ENCODE measurements at places on chromosomes 7 and 10. TPM values are rescaled to one million over a fixed set of nuclear protein-coding genes. Genes with fewer than 3 reads are reported as not detected.

GRCh38 chr10:98533746-98534445, 87.2 kb upstream of the HPS1 start:
- H3K36me3 ChIP-seq = no peaks in the 10 kb centered on the region
- DNase-seq = no peak
- no peaks in the 10 kb centered on the region for H3K27me3 ChIP-seq
- H3K4me3 ChIP-seq = no peak overlapping the region
- no peak overlapping the region for H3K27ac ChIP-seq

DNA sequence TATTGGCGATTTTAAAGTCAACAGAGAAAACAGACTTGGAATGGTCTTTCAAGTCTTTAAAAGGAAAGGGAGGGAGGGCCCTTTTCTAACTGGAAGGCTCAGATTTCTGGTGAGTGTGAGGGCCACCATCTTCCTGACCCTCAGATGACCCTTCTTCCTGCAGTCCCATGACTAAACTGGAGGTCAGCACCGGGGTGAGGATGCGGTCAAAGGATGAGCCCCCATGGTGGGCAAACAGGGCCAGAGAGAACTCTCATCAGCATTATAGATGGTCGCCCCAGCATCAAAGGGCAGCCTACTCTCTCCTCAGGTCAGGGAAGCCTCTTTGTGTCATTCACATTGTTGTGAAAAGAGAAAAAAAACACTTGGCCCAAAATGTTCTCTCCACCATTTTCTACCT, 219.2 kb downstream of the LRMDA start:
- no peaks in the 10 kb centered on the region for H3K36me3 ChIP-seq
- H3K27ac ChIP-seq = no peak overlapping the region
- H3K4me1 ChIP-seq = peaks cover 7% of the 10 kb centered on the region
- H3K27me3 ChIP-seq = no peaks in the 10 kb centered on the region
- H3K4me3 ChIP-seq = no peak overlapping the region

DNA sequence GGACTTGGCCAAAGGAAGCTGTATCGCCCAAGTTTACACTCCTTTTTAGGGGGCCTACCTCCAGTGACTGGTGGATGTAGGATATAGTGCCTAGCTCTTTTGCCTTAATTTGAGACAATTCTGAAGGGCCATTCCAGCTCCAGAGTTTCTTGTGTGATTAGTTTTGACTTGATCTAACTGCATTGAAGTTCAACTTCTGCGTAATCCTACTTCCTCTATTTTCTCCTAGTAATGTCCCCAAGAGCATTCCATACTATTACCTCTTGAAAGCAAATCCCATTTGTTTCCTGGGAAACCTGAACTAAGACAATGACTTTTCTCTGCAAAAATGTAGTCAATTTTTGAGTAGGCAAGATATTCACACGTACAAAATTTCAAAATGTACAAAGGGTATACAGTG, 4.7 kb upstream of the H2AZ2 start:
- no peaks in the 10 kb centered on the region for H3K27me3 ChIP-seq
- H3K4me1 ChIP-seq = no peaks in the 10 kb centered on the region
- H3K27ac ChIP-seq = no peak overlapping the region

GRCh38 chr10:70936111-70936510, 47.7 kb upstream of the PCBD1 start:
- H3K4me3 ChIP-seq = no peak overlapping the region
- DNase-seq = no peak
- H3K4me1 ChIP-seq = peaks cover 24% of the 10 kb centered on the region
- no peaks in the 10 kb centered on the region for H3K27me3 ChIP-seq
- H3K27ac ChIP-seq = no peak overlapping the region

DNA sequence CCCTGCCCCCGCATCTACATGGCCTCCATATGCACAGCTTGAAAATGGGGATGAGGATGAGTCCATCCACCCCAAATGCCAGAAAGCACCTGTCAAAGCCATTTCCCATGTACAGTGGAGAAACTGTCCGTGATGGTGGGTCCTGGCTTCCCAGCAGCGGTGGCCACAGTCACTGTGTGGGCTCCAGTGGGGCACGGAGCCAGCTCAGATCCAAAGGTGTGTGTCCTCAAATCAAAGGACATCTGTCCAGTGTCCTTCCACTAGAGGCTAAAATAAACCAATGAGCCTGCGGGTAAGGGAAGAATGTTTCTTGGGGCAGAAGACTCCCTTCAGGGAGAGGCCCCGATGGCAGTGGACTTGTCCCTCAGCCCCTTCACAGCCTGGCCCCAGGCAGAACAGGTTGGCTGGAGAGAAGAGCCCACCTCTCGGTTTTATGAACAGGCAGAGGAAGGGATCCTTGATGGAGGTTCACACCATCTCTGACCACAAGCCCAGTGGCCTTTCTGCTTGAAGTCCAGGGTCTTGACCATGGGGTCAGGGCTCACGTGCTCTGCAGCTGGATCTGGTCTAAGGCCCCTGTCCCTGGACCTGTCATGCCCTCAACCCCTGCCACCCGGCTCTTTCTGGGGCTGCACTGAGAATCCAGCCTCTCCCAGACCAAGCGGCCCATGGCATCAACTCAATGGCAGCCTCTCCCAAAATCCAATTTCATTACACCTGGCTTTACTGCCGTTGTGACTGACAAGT, 106.9 kb downstream of the TCERG1L start:
- no peaks in the 10 kb centered on the region for H3K36me3 ChIP-seq
- peaks cover 10% of the 10 kb centered on the region for H3K4me1 ChIP-seq
- H3K27ac ChIP-seq = no peak overlapping the region
- no peak for DNase-seq
- H3K27me3 ChIP-seq = no peaks in the 10 kb centered on the region

DNA sequence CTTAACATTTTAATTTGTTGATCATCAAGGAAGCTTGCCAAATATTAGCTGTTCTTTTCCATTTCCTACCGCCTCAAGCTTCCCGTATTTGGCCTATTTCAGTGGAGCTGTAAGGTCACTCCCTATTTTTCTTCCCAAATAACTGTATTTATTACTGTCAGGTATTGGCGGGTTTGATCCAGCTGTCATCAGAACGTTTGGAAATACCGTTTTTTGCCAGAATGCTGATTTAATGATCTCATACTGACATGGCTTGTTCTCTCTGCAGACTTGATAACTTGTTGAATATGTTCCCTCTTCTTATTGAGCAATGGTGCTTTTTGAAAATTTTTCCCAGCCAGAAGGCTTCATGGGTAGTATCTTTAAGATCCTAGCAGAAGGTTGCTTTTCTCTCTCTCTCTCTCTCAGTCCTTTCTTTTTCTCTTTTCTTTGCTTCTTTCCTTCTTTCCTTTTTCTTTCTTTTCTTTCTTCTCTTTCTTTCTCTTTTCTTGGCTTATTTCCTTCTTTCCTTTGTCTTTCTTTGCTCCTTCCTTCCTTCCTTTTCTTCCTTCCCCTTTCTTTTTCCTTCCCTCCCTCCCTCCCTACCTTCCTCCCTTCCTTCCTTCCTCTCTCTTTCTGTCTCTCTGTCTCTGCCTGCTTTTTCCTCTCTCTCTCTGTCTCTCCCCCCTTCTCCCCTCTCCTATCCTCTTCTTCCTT, 42.1 kb downstream of the CUX1 start:
- peaks cover 36% of the 10 kb centered on the region for H3K4me1 ChIP-seq
- no peaks in the 10 kb centered on the region for H3K36me3 ChIP-seq
- no peaks in the 10 kb centered on the region for H3K27me3 ChIP-seq
- no peak overlapping the region for H3K4me3 ChIP-seq
- DNase-seq = peak; percentile 57
- H3K27ac ChIP-seq = no peak overlapping the region

- H3K36me3 ChIP-seq = no peaks in the 10 kb centered on the region
- no peak for DNase-seq
- no peak overlapping the region for H3K4me3 ChIP-seq
- H3K27me3 ChIP-seq = no peaks in the 10 kb centered on the region
Observed at GRCh38 chr7:7157177-7157886, 25.0 kb upstream of the C1GALT1 start.

DNA sequence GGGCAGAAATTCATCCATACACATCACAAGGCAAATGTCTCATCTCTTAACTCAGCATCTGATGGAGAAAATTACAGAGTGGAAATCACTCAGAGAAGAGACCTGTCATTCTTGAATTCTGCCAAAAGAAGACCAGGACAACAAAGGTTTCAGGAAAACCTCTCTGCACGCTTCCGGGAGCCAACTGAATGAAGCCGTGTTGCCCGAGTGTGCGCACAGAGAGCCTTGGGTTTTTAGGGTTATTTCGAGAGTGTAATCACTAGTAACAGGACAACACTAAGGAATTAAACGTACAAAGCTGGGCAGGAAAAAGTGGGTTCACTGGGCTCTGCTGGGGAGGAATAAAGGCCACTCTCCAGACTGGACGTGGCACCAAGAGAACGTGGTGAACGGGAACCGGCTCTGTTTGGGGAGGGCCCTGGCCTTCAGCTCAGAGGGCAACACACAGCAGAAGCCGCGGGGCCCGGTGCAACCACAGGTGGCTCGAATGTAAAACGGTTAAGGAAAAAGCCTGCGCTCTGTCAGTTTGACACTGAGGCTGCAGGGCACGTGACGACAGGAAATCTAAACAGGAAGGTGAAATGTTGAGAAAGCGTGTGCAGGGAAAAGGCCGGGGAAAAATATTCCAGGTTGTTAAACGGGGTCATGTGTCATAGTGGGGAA, 331.5 kb downstream of the DNAJB6 start:
- no peak overlapping the region for H3K27ac ChIP-seq
- no peaks in the 10 kb centered on the region for H3K36me3 ChIP-seq
- no peaks in the 10 kb centered on the region for H3K4me1 ChIP-seq
- H3K27me3 ChIP-seq = no peaks in the 10 kb centered on the region
- no peak overlapping the region for H3K4me3 ChIP-seq

DNA sequence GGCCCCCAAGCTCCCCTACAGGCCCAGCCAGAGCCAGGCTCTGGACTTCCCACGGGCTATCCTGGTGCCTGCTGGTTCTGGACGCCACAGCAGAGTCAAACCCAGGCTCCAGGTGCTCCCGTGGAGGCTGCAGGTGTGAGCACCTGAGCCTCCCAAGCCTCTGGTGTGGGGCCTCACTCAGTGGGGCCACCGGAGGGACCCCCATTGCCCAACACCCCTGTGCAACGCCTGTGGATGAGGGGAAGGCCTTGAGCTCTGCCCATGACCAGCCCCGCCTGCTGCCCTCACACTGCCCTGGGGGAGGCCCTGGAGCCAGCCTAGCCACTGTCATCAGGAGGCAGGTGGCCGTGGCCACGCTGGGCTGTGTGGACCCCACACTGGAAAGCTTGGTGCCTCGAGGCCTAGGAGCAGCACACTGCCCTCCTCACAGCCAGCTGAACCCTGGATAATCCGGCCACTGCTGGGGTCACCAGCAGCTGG, 229.3 kb downstream of the MAD1L1 start:
- no peak for DNase-seq
- H3K4me3 ChIP-seq = no peak overlapping the region
- H3K27ac ChIP-seq = no peak overlapping the region
- H3K36me3 ChIP-seq = no peaks in the 10 kb centered on the region
- H3K4me1 ChIP-seq = no peaks in the 10 kb centered on the region
- no peaks in the 10 kb centered on the region for H3K27me3 ChIP-seq

DNA sequence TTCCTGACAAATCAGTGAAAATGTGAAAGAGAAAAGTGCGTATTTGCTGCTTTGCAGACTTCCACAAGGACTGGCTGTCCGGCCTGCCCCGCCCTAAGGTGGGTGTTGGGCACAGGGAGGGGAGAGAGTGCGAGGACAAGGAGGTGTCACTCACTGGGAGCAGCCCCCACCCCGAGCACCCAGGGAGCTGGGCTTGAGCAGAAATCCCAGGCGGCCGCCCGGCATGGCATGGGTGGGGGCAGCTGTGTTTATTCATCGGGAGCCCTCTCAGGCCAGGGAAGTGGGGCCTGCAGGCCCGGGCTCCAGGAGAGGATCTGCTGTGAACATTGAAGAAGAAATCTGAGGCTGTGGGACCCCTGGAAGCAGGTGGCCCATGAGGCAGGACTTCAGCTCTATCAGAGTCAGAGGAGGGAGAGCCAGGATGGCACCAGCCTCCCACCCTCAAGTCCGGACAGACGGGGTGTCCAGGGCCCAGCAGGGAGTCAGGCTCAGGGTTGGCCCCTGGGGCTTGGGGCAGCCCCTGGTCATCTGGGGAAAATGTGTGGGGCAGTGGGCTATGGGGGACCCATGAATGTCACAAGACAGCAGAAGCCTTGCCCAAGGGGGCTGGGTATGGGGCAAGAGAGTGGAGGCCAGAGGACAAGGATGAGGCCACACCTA, 164.4 kb upstream of the PPP2R2D start:
- H3K36me3 ChIP-seq = no peaks in the 10 kb centered on the region
- no peak overlapping the region for H3K4me3 ChIP-seq
- H3K27ac ChIP-seq = no peak overlapping the region
- no peaks in the 10 kb centered on the region for H3K27me3 ChIP-seq
- DNase-seq = no peak

DNA sequence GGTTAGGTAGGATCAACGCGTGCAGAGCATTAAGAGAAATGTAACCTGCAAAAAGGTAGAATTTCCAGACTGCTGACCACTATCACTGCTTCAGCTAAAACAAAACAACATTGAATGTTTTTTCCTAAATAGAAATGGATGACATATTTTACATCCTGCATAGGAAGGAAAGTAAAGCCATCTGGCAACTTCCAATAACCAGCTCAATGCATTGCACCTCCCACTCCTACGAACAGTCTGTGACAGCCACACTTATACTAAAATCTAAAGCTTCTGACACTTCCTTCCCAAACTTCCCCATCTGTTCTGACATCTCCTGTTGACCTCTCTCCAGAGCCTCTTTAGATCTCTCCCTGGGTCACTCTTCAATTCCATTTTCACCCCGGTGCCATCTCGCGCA, 47.1 kb downstream of the NRCAM start:
- H3K4me1 ChIP-seq = no peaks in the 10 kb centered on the region
- no peak overlapping the region for H3K4me3 ChIP-seq
- no peaks in the 10 kb centered on the region for H3K36me3 ChIP-seq

DNA sequence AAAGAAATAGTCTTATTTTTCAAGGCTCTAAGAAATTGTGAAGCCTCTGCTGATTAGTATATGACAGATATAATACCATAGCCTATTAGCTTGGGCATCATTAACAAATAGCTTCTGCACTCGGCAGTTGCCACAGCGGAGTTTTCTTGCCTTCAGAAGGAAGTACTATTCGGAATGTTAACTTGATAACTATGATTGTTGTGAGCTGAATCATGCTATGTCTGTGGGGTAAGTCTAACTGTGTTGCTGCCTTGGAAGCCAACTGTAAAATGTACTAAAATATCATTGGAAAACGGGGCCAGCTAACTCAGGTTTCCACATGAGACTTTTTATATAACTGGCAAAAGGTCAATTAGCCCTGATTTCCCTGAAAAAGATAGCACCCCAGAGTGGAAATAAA, 93.2 kb downstream of the TWIST1 start:
- H3K4me3 ChIP-seq = no peak overlapping the region
- DNase-seq = peak; percentile 89
- H3K27me3 ChIP-seq = no peaks in the 10 kb centered on the region
- H3K27ac ChIP-seq = no peak overlapping the region

DNA sequence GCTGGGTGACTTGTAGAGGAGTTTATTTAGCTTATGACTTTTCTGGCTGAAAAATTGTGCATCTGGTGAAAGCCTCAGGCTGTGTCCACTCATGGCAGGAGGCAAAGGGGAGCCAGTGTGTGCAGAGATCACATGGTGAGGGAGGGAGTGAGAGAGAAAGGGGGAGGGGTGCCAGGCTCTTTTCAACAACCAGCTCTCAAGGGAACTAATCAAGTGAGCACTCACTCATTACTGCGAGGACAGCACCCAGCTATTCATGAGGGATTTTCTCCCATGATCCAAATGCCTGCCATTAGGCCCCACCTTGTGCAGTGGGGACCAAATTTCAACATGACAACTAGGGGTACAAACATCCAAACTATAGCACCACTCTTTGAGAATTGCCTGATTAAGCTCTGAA, 590.2 kb downstream of the MAGI2 start:
- H3K36me3 ChIP-seq = no peaks in the 10 kb centered on the region
- no peaks in the 10 kb centered on the region for H3K27me3 ChIP-seq

ZSCAN25 gene
- 22.8 TPM for total RNA-seq

CPXM2 gene
- total RNA-seq = 1.2 TPM

ODAD2 gene
- 0.63 TPM for total RNA-seq

Data from cardiac muscle cell (in vitro differentiated cells and primary cell).